Central memory CD4-positive, alpha-beta T cell (primary cell): ENCODE measurements at places on chromosomes 6 and 20.
A peak's percentile ranks its signal among the peaks of the same experiment; 100 is the strongest.

- no peak for DNase-seq
These were observed 706.1 kb downstream of the KIF16B start for GRCh38 chr20:15866916-15867730.

DNA sequence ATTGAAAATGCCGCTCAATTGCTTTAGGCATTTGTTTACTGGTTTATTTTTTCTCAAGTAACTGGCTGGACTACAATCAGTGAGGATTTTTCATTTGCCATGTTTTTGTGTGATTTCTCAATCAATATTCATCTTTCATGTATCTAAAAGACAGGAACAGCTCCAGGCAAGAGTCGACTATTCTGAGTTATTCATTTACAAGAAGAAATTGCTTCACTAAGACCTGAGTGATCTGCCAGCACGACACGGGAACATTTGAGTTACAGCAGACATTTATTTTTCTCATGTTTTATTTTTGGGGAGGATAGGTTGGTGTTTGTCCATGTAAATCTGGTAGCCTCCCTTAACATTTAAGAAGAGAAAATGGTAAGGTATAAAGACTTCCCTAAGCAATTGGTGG is 124.1 kb downstream of the CBLN4 start:
- DNase-seq: no peak

GRCh38 chr6:16624636-16625290 is 136.5 kb downstream of the ATXN1 start:
- DNase-seq: no peak

- no peak for DNase-seq
These were observed 90.6 kb downstream of the SCP2D1 start for GRCh38 chr20:18904192-18904591.

GRCh38 chr6:106194949-106195921 is 109.1 kb downstream of the PRDM1 start:
- DNase-seq: peak; percentile 64
